ENCODE measurements at places on chromosomes 6 and 20. TPM values are rescaled to one million over a fixed set of nuclear protein-coding genes. Genes with fewer than 3 reads are reported as not detected.
A peak's percentile ranks its signal among the peaks of the same experiment; 100 is the strongest.

E2F3 gene
- 20.0 TPM for total RNA-seq

DNA sequence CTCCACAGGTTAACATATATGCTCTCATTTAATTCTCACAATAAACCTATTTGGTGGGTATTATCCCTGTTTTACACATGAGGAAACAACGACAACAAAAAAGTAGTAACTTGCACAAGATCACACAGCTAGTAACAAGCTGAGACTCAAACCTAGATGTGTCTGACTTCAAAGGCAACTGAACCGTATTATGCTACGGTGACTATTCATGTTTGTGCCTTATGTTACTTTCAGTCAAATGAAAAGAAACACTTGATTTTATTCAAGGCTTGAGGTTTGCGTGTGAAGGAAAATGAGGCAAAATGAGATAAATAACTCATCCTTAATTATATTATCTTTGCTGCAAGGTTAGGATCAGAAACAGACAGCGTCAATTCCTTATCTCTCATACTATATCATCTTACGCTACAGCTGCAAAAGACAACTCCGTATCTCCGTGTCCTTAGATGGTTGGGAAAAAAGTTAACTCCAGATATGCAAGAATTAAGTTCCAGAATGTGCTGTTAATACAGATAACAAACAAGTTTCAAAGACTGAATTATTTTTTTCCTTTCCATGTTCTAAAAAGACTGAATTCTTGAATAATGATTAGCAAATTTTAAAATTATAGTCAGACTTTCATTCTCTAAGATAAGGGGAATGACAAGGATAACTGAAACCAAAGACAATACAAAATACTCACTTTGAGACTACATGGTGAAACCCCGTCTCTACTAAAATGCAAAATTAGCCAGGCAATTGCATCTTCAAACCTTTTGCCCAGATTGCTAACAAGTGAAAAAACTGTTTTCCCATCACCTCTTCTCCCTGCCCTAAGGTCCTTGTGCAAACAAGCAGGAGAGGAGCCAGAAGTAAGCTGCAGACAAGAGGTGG lies 27.8 kb downstream of the STAU1 start:
- no peak for DNase-seq

DNA sequence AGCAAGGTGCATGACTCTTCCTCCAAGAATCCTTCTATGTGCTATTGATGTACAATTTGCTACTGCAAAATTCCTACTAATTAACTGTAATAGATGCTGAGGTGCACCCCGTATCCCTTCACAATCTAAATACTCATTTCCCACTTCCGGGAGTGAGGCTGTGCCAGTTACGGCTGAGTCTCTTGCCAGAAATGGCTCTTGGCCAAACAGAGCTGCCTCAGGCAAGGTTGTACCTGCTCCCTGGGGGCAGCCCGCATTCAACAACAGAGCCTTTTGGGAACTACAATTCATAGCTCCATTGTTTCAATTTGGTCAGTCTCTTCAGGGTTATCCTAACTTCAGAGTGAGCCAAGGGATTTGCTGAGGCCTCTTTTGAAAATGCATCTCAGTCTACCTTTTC lies 789.8 kb upstream of the MAP3K7 start:
- peak; percentile 64 for DNase-seq

GRCh38 chr6:33114406-33114805 lies 38.6 kb downstream of the HLA-DPB1 start:
- DNase-seq, result no peak

- DNase-seq, result no peak
Measured at GRCh38 chr6:126253431-126253830, 86.5 kb upstream of the CENPW start.

SLC25A27 gene
- total RNA-seq, result 25.0 TPM

DNA sequence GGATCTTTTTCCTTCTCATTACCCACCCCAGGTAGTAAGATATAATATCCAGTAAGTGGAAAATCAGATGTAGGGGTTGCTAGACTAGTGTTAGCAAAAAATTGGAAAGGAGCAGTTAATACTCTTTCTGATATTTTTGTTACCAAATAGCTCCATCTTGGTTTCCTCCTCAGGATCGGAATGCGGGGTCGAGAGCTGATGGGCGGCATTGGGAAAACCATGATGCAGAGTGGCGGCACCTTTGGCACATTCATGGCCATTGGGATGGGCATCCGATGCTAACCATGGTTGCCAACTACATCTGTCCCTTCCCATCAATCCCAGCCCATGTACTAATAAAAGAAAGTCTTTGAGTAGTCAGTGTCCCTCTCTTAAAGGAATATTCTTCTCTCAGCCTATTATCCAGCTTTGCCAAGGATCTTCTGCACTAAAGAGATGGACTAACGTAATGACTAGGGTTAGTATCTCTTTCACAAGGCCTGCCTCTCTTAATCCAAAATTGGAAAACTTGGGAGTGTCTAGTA lies 1.5 kb downstream of the ROMO1 start:
- DNase-seq, result no peak

Data from PC-9 (cell line).